Sciatic nerve (tissue), 2 donors: ENCODE measurements at places on chromosomes 1 and 21.
A peak's percentile ranks its signal among the peaks of the same experiment; 100 is the strongest.

GRCh38 chr1:201481004-201481380, 12.0 kb upstream of the PHLDA3 start:
- DNase-seq = no peak

DNA sequence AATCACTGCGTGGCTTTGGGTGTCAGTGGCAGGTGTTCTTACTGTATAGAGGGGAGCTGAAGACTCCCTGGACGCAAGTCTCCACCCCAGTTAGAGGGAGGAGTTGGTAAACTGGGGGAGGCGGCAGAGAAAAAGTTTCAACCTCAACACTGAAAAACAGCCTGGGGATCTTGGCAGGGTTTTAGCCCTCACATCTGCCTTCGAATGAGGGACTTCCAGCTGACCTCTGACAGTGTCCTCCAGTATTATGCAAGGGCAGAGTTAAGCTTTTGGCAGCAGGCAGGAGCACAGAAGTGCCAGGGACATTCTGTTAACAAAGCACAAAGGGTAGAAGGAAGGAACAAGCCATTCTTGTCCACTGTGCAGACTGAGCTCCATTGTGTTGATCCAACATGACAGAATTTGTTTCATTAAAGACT, 41.2 kb upstream of the RAB4A start:
- peak; percentile 67 for DNase-seq

DNA sequence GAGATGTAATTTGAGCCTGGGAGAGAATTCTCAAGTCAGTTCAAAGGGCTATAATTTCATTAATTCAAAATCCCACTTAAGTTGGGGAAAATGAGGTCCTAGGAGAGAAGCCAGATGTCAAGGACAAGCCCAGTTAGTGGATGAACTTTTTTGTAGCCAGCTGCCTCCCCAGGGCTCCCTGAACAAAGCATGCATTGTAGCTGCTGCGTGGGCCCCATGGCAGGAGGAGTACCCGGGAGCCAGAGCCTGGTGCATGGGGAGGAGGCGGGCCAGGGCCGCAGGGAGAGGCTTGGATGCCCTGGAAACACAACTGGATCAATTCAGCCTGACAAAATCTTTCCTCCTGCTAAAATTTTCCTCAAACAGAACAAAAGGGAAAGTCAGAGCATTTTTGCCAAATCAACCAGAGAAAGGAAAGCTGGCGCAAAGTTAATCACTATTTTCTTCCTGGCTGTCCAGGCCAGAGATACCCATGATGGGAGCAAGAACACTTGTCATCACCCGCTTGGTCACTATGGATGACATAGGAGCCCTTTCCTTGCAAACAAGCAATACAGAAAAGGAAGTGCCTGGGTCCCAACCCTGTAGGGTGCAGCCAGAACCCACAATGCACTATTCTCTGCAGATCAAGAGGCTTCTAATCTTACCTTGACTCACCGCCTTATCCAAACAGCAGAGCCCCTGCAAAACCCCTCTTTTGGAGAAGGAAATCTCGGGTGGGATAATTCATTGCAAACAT, 248.1 kb upstream of the RAB4A start:
- no peak for DNase-seq

GRCh38 chr21:16002874-16003466, 273.2 kb downstream of the USP25 start:
- no peak for DNase-seq

GRCh38 chr1:32431736-32432400, 33.0 kb upstream of the ZBTB8B start:
- DNase-seq = no peak

- no peak for DNase-seq
Measured at GRCh38 chr1:47938520-47938919, 58.7 kb downstream of the TRABD2B start.

GRCh38 chr21:39125752-39126485, 57.3 kb downstream of the PSMG1 start:
- no peak for DNase-seq

- no peak for DNase-seq
Measured at GRCh38 chr1:240602189-240602588, 9.8 kb downstream of the GREM2 start.

DNA sequence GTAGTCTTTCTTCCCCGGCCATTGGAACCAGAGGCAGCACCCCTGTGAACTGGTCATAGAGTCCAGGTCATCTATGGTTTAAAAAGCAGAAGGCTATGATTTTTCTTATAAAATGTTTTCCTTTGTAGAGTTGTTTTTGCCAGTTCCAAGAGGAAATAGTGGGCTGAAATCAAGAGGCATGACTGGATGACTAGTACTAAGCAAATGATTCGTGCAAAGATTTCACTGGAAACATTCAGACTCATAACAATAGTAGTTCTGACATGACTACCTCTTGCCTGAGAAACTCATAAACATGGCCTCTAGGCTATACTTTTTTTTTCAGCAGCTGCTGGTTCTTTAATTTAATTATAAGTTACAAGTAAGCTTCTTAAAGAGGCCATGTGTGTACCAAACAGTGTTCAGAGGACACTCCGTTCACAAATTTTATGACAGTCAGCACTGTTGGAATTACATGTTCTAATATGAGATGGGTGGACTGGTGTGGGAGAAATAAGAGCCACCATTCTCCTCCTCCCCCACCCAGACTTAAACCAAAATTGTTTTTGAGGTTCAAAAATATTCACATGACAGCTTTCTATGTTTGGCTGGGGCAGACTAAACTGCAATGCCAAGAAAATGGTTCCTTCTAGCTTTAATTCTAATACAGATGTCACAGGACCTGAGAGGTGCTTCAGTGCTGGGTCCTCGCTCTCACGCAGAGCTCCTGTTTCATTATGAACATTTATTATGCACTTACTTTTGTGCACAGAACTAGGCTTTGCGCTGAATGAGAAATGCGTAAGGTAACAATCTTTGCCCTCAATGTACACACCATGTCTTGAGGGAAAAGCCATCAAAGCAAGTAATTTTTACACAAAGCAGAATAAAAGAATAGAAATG, 147.5 kb downstream of the ZC3H11B start:
- DNase-seq = no peak

GRCh38 chr1:6034750-6035096, 11.0 kb upstream of the KCNAB2 start:
- no peak for DNase-seq

DNA sequence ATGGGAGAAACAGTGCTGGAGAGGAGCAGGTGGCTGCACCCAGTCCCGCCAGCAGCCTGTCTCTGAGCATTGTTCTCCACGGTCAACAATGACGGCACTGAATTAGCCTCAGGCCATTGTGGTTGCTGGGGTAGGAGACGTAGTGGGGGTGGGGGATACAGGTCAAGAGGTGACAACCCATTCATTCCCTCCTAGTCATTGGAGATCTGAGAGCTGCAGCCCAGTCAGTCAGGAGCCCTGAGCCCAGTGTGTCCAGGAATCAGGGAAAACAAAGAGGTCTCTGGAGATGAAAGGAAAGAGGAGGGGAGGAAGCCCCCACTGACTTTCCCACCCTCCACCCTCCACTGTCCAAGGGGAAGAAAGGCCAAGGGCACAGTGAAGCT, 15.3 kb downstream of the SMIM12 start:
- DNase-seq = no peak

GRCh38 chr21:33761441-33762036, 119.2 kb downstream of the ITSN1 start:
- DNase-seq = no peak

DNA sequence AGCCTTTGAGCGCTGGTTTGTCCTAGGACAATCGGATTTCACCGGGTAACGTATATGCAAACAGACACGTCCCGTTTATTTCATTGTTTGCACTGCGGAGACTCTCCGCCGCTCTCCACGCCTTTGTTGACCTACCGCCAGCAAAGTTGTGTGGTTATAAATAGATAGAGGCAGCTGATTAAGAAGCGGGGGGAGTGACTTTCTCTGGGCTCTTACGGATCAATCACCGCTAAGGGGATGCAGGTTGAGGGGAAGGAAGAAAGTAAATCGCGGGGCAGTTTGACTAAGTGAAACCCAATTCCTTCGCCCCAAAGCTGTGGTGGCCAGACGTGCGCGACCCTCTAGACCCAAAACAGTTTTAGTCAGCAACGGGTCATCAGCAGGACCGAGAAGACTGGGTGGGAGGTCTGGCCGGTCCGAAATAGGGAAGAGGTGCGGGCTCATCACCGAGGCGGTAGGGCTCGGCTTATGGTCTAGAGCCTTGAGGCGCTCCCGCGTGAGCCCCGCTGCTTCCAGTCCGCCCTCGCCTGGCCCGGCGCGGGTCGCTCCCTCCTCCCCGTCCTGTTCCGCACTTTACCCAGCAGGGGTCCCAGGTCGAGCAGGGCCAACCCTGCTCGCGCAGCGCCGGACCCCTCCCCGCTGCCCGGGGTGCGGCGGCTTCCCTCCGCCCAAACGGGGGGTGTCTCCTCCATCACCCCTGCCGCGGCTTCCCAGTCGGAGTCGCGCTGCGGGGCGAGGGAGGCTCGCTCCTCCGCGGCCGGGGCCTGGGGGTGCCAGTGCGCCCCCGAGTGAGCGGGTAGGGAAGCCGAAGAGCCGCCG, 120.8 kb upstream of the RRP15 start:
- DNase-seq = no peak

GRCh38 chr1:233491953-233492620, 121.8 kb upstream of the KCNK1 start:
- DNase-seq = no peak

GRCh38 chr1:175410560-175410959, 218.0 kb upstream of the KIAA0040 start:
- DNase-seq = no peak

DNA sequence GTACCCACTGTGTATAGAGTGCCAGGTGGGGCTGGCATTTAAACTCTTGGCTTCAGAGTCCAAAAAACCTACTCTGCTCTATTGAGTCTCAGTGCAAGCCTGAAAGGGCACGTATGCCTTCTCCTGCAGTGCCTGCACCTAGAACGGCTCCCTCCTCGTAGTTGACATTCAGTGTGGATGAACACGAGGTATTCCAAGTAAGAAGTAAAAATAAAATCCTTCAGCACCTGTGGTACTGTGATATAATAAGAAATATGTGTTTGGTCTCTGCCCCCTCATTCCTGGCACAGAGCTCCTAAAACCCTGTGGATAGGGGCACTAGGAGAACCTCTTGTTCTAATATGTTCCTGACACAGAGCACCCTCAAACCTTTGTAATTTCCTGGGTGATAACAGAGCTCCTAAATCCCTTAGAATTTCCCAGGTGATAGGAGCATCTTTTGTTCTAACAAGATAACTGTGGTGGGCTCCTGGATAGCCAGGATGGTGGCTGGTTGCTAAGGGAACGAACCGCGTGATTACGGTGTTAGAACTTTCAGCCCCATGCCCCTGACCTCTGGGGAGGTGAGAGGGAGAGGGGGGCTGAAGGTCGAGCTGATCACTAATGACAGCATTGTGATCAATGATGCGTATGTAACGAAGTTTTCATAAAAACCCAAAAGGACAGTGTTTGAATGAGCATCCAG, 16.8 kb downstream of the UCK2 start:
- DNase-seq = no peak

- no peak for DNase-seq
Measured at GRCh38 chr1:186730951-186731729, 50.9 kb upstream of the PTGS2 start.

GRCh38 chr1:185789501-185790193, 55.5 kb downstream of the HMCN1 start:
- no peak for DNase-seq

DNA sequence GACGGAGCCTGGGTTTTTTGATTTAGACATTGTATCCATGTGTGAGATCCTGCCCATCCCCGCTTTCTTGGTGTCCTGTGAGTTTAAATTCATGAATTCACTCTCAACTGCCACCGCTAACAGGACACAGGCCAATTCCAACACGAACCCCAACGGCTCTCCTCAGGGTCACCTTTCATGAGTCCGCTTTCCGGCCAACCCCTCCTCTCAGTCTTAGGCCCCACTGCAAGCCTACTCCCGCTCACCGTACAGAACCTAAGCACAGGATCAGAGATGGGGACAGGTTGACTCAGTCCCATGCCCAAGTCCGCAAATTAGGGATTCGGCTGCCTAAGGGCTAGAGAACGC, 238 bp upstream of the SCP2 start:
- no peak for DNase-seq

DNA sequence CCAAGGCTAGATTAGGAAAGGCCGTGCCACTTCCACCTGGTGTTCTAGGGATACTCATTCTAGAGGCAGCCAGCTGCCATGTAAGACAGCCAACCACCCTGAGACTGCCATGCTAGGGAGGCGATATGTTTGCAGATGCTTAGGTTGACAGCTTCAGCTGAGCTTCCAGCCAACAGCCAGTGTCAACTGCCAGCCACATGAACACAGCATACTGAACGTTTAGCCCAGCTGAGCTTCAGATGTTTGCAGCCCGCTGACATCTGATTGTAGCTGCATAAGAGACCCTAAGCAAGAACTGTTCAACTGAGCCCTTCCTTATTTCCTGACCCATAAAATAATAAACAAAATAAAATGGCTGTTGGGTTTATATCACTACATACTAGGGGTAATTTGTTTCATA, 5.0 kb upstream of the KCNC4 start:
- no peak for DNase-seq

- no peak for DNase-seq
Measured at GRCh38 chr21:24046829-24047443, 1560.3 kb downstream of the MRPL39 start.

GRCh38 chr1:226506921-226507320, 41.6 kb upstream of the STUM start:
- no peak for DNase-seq

DNA sequence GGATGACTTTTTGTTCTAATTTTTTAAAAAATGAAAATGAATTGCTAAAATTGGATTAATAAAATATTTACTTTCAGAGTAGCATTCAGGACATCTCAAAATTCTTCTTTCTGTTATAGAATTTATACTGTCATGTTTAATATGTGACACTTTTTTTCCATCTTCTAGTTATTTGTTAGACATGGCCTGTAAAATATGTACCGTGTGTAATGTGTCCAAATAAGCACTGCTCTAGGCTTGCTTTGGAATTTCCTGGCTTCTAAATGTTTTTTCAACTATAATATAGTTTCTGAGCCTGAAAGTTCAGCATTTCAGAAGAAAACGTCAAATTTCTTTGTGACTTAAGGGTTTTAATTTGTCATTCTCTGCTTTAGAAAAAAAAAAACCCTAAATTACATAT, 243.6 kb downstream of the DNM3 start:
- DNase-seq = no peak

GRCh38 chr1:225258811-225259210, 169.0 kb downstream of the LBR start:
- no peak for DNase-seq

DNA sequence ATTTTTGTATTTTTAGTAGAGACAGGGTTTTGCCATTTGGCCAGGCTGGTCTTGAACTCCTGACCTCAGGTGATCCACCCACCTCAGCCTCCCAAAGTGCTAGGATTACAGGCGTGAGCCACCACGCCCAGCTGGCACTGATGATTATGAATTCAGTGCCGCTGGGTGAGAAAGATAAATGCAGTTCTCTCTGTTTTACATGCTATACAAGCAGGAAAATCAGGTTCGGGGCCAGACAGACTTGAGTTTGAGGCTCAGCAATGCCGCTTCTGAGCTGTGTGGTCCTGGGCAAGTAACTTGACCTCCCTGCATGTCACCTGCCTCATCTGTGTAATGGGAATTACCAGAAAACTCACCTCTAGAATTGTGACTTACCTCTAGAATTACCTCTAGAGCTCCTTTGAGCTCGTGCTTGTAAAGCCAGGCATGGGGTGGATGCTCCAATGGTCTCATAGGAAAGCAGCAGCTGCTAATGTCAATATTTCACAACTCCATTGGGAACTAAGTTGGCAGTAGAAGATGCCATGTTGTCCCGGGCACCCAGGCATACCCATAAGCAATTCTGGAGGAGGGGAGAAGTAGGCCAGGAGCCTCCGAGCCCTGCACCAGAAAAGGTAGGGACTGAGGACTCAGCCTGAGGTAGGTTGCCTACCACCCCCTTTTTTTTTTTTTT, 119.8 kb upstream of the SLC25A33 start:
- no peak for DNase-seq

- DNase-seq = no peak
Measured at GRCh38 chr1:188249811-188250210, 1421.1 kb downstream of the PLA2G4A start.
